ENCODE measurements at places on chromosomes 13 and 19. TPM values are rescaled to one million over a fixed set of nuclear protein-coding genes. Genes with fewer than 3 reads are reported as not detected.

The FFAR2 gene
- not detected for total RNA-seq

The TEX101 gene
- total RNA-seq, result not detected

The LILRA1 gene
- total RNA-seq, result not detected

The NANOS3 gene
- total RNA-seq, result not detected

The TBXA2R gene
- total RNA-seq, result not detected

The MZT1 gene
- total RNA-seq, result 20.0 TPM

The ENOX1 gene
- 0.56 TPM for total RNA-seq

The PRTN3 gene
- total RNA-seq, result not detected

The PEG3 gene
- 0.56 TPM for total RNA-seq

The GIPR gene
- total RNA-seq, result 3.7 TPM

The ADAMTS10 gene
- total RNA-seq, result 0.21 TPM

The OLFM4 gene
- not detected for total RNA-seq

The CEBPA gene
- 27.0 TPM for total RNA-seq

The PCDH20 gene
- 0.51 TPM for total RNA-seq

The LMTK3 gene
- total RNA-seq, result 5.8 TPM

The OVOL3 gene
- total RNA-seq, result not detected

The CALR3 gene
- total RNA-seq, result 0.78 TPM

The PRR22 gene
- total RNA-seq, result 0.21 TPM

The PCDH9 gene
- 0.37 TPM for total RNA-seq

The CACNG8 gene
- not detected for total RNA-seq

The POSTN gene
- 1.8 TPM for total RNA-seq

The TTC9B gene
- total RNA-seq, result not detected

The PODNL1 gene
- 7.2 TPM for total RNA-seq

The IZUMO4 gene
- 4.3 TPM for total RNA-seq

The MYO1F gene
- 0.07 TPM for total RNA-seq

The CGB2 gene
- total RNA-seq, result 0.49 TPM

The ZNF304 gene
- total RNA-seq, result 3.7 TPM

The ANGPTL8 gene
- total RNA-seq, result not detected

The SOX1 gene
- not detected for total RNA-seq

The VSTM2B gene
- not detected for total RNA-seq

The DCT gene
- not detected for total RNA-seq
